Spinal cord (tissue), 10 donors: ENCODE measurements at places on chromosomes 2 and 18.
A peak's percentile ranks its signal among the peaks of the same experiment; 100 is the strongest.

GRCh38 chr2:37389989-37390765 is 45.7 kb downstream of the QPCT start:
- DNase-seq, result no peak

GRCh38 chr2:26429779-26430578 is 28.3 kb downstream of the DRC1 start:
- peak; percentile 79 for DNase-seq

DNA sequence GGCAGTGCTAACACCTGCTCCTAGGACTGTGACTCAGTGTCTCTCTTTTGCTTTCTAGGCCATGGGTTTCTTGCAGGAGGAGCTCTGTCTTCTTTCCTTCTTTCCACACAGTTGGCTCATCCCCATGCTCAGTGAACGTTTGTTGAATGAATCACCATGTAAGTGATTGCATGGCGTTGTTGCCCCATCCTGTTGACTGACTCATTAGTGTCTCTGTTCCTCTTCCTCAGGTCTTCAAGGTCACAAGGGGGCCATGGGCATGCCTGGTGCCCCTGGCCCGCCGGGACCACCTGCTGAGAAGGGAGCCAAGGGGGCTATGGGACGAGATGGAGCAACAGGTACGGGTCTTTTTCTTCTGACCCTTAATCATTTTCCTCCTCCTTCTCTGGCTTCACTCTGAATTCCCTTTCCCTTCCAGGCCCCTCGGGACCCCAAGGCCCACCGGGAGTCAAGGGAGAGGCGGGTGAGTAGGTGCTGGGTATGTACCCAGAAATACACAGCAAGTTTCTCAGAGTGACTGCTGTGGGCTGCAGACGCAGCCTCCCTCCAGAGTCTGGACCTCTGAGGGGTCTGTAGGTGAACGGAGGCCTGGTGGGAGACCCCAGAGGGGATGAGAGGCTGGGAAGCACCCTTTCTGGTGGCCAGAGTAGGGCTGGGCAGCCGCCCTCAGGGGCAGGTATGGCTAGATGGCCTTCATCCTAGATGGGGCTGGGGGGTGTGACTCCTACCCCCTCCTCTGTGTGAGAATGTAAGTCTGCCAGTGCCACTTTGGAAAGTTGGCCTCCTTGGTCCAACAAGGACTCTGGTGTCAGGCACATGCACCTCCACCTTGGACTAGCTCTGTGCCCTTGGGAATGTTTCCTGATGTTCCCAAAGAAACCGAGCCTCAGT is 32.4 kb downstream of the MARCO start:
- DNase-seq, result no peak

- no peak for DNase-seq
These were observed 213.9 kb upstream of the ITGA4 start for GRCh38 chr2:181243319-181243718.

DNA sequence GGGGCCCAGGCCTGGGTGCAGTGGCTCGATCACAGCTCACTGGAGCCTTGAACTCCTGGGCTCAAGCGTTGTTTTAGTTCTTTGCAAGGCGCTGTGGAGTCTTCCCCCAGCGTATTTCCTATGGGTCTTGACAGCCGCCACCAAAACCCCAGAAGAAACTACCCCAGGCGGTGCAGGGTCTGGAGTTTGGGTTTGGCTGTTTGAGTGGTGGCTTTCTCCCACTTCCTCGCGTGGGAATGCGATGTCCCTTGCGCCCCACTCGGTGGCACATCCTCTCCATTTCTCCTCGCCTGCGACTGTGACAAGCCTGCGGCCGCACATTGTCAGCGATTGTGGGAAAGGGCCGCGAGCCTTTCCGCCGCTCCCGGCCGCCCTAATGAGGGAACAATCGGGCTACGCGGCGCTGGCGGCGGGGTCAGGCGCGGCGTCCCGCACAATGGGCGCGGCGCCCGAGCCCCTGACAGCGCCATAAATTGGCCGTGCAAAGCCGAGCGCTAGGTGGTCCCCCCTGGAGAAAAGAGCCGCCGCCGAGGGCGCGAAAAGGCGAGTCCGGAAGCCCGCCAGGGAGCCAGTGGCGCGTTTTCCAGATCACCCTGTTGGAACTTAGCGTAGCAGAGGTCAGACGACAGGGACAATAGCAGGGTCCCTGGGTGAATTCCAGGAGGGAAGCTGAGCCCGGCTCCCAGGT is 194.9 kb upstream of the POU3F3 start:
- no peak for DNase-seq

DNA sequence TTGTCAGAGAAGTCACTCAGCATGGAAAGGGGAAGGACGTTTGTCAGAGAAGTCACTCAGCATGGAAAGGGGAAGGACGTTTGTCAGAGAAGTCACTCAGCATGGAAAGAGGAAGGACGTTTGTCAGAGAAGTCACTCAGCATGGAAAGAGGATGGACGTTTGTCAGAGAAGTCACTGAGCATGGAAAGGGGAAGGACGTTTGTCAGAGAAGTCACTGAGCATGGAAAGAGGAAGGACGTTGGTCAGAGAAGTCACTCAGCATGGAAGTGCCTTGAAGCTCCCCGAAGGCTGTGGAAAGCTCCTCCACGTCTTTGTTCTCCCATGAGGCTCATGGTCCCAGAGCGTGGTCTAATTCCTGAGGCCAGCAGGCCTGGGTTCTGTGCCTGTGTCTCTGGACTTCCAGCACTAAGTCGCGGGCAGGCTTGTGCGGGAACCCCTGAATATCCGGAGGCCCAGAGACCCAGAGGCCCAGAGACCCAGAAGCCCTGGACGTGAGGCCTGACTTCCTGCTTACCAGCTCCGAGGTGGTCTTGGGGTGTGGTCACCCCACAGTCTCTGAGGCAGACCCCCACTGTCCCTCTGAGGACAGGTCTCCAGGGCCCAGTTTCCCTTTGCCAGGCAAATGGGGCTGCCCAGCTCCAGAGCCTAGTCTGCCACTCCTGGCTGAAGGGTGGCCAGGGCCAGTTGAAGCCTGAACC is 70.4 kb upstream of the TWIST2 start:
- no peak for DNase-seq

DNA sequence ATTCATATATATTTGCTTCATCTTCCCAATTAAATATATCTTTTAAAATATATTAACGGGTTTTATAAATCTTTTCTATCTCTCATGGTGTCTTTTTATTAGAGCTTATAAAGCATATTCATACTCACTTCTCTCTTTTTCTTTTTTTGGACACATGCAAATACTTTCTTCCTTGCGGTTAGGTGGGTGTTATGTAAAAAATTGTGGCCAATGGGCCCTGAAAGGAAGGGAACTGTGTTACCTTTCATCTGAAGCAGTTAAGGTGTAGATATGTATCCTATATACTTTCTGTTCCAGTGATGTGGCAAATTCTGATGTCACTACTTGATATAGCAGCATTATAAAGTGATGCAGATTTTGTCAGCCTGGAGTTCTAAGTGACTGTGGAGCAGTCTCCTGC is 714.5 kb downstream of the PLCL1 start:
- DNase-seq, result no peak

DNA sequence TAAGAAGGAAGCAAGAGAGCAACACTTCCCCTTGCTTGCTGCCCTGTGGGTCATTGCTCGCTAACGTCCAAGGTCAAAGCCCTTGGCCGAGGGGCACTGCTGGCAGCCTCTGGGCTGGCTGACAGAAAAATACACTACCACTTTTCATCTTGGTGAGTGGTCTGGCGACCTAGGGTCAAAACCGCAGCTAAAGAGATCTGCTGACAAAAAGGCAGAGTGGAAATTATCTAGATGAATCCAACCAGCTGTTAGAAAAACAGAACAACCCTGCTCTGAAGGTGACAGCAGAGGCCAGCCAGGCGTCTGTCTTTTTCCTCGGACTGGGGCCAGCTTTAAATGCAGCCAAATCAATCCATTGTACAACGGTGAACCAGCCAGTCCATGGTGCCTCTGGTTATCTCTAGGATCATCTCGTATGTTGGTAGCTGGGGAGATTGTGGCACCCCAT is 92.6 kb downstream of the CD8B2 start:
- no peak for DNase-seq

- no peak for DNase-seq
These were observed 14.2 kb downstream of the UBXN2A start for GRCh38 chr2:23954325-23955014.

DNA sequence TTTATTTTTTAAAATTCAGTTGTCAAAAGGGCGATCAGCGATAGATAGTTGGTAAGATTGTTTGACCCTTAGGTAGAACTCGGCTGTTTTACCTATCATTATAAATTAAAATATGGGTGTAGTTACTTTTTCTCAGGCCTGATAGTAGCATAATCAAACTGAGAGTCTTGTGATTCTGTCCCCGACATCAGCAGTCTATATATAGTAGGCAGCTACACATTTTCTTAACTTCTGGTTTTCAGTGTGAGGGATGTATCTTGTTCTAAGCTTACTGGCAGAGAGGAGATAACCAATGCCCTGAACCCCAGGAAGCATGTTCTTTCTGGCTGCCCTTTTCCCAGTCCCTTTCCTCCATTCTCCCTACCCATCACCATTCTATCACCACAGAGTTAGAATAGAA is 56.6 kb downstream of the XRCC5 start:
- DNase-seq, result no peak

DNA sequence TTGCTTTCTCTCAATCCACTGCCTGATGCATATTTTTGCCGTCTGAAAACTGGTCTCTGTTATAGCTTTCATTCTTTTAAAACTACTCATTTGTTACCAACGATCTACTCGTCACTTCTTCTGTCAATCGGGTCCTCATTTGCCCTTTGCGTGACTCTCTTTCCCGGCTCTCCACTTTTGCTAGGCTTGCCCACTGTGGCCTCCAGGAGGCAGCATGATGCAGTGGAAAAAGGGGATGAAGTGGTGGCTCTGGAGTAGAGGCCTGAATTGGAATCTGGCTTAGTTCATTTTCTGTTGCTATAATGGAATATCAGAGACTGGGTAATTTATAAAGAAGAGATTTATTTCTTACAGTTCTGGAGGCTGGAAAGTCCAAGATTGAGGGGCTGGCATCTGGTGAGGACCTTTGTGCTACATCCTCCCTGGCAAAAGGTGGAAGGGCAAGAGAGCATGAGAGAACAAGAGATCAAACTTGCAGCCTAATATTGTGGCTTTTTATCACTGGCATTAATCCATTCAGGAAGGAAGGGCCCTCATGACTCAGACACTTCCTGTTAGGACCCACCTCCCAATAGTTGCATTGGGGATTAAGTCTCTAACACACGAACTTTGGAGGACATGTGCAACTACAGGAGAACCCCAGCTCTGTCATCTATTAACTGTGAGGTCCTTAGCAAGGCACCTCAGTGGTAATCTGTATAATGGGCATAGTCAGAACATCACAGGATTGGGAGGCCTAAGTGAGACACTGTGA is 15.4 kb downstream of the GDF7 start:
- no peak for DNase-seq

GRCh38 chr2:160917850-160918249 is 242.4 kb upstream of the TANK start:
- DNase-seq, result no peak

DNA sequence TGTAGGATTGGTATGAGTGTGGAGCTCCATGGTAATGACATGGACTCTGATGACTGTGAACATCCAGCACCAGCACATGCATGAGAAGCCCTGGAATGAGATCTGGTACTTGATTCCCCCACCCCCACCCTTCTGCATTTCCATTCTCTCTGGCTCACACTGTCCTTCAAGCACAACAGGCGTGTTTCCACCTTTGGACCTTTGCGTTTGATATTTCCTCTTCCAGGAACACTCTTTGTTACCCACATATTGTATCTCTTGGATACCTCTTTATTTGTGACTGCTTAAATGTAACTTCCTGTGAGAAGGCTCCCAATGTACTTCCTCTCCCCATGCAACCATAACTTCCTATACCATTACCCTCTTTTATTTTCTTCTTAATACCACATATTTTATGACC is 263.8 kb downstream of the HNMT start:
- no peak for DNase-seq

DNA sequence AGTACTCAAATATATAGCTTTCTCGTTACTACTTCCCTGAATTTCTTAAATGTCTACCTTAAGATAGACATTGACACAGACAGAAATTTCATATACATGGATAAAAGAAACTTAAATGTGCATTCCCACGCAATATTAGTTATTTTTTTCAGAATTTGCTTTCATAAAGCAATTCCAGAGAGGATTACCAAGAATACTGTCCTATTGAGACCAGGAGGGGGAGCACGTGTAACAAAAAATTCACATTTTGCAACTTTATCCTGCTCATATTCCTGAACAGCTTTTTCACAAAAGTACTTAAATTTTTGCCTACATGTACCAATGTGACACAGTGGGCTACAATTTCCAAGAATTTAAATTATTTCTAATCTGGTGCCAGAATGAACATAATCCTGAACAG is 30.7 kb upstream of the ERCC3 start:
- peak; percentile 66 for DNase-seq

DNA sequence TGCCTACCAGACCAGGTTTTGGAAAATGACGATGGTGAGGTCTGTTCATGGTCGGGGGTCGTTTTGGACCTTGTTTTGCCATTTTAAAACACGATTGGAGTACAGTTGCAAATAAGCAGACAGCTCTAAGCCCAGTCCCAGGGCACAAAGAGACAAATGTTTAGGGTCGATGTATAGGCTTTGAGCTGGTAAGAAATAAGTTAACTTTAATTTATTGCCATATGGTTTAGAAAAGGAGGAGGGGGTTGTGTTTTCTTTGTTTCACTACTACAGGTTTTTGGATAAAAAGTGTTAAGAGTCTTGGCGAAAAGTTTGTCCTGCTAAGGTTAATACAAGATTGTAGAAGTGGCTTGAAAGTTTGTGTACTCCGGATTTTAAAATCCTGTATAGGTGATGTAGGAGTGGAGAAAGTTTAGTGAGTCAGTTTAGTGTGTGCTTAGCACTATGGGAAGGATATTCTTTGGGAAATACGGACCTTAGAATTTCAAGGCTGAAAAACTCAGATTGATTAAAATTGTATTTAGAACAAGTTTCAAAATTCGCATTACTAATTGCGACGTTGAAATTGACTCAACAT is 1.3 kb downstream of the KCMF1 start:
- no peak for DNase-seq

DNA sequence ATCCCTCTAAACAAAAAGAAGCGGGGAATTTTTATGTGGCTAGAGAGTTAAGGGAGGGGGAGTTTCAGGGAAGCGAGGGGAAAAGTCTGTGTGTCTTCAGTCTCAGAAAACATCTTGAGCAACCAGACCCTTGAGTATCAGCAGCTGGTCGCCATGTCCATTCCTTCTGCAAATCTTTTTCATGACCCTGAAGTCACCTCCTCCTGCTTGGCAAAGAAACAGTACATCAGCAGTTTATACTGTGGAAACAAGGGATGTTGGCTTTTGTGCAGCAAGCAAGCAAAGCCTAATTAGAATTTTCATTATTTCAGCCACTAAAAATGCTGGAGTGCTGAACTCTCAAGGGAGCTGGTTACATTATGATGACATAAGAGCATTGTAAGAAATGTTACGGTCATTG is 187.4 kb upstream of the SLC8A1 start:
- no peak for DNase-seq

DNA sequence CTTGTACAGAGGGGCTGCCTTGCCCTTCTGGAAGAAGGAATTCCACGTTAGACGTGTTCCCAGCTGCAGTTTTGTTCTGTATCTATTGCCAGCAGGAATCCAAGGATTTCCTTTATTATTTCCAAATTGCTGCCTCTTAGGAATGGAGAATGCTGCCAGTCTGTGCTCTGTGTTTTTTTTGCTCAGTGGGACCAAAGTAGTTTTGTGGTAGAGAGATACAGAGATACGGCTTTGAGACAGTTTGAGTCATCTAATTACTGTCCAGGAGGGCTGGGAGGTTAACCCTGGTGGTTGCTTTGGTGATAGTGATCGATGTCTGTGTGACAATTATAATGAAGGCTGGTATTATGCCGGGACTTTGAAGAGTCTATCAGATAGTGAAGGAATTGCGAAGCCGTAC is 26.3 kb downstream of the ASAP2 start:
- no peak for DNase-seq
